ENCODE measurements at places on chromosomes 2 and 18.
A peak's percentile ranks its signal among the peaks of the same experiment; 100 is the strongest.

GRCh38 chr2:196337208-196337953, 166.0 kb upstream of the STK17B start:
- DNase-seq, result peak; percentile 67

GRCh38 chr2:219380926-219381325, 6.8 kb downstream of the DNPEP start:
- no peak for DNase-seq

DNA sequence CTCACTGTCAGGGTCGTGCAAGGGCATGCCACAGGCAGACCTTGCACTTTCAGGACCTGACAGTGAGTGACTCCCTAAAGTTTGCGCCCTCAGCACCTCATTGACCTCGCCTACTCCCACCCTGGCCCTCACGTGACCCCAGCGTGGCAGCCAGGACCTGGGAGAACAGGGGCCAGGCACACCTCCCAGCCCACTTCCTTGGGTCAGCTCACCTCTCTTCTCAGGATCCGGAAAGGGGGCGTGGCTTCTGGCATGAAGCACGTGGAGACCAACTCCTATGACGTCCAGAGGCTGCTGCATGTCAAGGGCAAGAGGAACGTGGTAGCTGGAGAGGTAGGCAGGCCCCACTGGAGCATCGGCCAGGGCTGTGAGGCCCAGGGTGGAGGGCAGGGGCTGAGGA, 8.8 kb downstream of the VIL1 start:
- DNase-seq, result no peak

DNA sequence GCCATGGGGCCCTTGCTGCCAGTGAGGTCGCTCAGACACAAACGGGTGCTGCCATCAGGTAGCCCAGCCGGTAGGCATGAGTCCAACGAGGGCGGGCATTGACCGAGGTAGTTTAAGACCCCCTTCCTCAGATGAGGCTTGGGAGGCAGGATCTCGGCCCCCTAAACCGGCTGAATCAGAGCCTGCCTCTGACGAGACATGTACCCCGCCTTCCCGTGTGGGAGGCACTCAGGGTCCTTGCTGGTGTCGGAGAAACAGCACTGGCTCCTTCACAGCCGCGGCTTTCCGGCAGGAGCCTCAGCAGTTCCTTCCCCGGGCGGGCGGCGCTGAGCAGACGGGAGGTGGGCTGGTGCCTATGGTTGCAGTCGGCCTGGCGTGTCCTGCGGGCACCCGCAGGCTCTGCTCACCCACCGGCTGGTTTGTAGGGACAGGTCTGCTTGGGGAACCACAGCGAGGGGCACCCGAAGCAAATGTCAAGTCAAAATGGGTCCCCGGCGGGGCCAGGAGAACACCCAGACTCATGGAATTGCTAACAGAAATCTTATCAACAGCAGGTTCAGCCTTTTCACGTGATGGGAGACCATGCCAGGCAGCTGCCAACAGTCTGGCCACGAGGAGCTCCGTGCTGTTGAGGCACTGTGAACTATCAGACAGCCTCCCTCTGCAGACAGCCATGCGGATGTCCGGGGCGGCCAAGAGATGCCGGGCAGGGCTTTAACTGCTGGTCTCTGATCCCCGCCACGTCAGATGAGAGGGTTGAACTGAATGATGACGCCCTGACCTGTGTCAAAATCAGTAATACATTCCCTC, 2.8 kb downstream of the KCNG2 start:
- DNase-seq, result no peak

DNA sequence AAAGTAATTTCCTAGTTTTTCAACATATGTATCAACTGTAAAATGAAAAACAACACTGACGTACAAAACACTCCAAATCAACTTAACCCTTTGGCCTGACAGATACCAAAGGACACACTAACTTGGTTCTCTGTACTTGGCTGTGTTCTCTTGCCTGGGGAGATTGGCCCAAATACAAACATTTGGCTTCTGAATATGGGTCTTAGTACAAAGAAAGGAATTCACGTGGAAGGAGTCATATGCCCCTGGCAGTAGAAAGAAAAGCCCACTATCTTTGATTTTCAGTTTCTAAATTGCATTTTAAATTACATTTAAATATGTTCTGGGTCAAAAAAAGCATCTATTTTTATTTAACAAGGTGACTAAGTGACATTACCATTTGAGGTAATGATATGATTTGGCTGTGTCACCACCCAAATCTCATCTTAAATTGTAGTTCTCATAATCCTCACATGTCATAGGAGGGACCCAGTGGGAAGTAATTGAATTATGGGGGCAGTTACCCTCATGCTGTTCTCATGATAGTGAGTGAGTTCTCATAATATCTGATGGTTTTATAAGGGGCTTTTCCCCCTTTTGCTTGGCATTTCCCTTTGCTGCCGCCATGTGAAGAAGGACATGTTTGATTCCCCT, 153.6 kb upstream of the CCDC195 start:
- DNase-seq, result peak; percentile 79

DNA sequence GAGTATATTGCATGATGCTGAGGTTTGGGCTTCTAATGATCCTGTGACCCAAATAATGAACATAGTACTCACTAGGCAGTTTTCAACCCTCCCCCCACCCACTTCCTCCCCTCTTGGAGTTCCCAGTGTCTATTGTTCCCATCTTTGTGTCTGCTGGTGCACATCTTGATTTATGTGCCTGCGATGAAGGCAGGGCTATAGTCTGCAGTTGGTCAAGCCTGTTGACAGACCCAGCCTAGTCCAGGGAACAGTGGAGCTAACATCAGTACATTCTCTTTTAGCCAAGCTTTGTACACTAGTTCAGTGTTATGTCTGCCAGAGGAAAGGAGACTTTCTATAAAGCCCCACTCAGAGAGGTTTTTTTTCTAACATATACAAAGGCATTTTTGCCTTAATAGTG, 287.6 kb downstream of the CPS1 start:
- DNase-seq, result no peak

- no peak for DNase-seq
These were observed 36.7 kb downstream of the TTC39C start for GRCh38 chr18:24051031-24051947.

GRCh38 chr2:97741686-97742085, 28.3 kb downstream of the ZAP70 start:
- DNase-seq, result no peak

GRCh38 chr18:3115447-3116030, 102.6 kb upstream of the LPIN2 start:
- DNase-seq, result no peak

GRCh38 chr2:159585622-159586021, 30.7 kb downstream of the BAZ2B start:
- DNase-seq, result no peak

- DNase-seq, result no peak
These were observed 24.9 kb downstream of the MYO7B start for GRCh38 chr2:127560201-127560930.

DNA sequence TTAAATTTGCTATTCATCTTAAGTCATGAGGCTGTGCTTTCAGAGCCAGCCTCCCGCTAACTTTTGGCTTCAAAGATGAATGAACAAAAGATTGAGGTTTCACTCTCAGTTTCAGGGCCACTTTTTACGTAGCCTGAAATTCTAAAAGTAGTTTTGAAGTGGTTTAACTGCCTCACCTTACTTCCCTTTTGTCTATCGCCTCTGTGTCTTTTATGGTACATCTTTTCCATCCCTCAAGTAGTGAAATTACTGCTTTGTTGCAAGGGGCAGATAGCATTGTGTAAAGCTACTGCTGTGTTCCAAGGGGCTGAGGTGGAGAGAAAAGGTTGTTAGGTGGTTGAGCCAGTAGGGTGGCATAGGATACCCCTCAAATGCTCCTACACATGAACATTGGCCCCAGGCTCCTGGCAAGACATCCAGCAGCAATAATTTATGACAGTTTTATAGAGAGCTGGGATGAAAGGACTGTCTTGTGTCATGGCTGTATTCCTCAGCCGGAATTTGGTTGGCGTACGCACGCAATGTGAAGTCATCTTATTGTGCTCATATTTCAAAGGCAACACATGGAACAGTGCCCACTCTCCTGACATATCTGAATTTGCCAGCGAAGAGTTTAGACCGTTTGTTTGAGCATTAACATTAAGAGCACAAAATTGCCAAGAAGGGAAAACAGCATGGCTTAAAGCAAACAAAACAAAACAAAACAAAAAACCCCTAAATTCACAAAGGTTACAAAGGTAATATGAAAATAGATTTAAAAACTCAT, 32.2 kb downstream of the QPCT start:
- peak; percentile 81 for DNase-seq

DNA sequence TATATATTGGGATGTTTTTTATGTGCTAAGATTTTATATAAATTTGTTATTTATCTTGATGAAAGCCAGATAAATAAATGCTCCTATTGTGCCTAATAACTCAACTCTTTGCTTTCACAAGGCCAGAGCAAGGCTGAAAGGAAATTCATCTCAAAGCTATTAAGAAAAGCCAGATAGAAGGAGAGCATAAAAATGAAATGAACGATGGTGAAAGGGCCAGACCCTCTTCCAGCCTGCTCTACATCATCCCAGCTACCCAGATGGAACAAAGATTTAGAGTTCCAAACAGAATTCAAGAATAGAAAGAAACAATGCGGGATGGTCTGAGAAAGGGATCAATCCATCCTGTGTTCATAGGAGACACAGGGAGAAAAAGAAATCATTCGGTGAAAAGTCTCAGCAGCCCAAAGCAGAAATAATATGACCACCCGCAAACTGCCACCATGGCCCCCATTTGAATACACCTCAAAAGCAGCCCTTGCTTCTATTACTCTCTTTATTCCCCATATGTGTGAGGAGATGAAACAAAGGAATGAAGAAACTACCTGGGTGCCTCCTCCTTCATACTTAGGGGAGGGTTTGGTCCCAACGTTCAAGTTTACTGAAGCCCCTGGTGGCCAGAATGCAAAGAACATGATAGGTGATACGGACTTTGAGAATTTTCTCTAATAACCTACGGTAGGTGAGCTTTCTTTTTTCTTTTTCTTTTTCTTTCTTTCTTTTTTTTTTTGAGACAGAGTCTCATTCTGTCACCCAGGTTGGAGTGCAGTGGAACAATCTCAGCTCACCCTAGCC, 110.1 kb upstream of the FBXO11 start:
- no peak for DNase-seq

DNA sequence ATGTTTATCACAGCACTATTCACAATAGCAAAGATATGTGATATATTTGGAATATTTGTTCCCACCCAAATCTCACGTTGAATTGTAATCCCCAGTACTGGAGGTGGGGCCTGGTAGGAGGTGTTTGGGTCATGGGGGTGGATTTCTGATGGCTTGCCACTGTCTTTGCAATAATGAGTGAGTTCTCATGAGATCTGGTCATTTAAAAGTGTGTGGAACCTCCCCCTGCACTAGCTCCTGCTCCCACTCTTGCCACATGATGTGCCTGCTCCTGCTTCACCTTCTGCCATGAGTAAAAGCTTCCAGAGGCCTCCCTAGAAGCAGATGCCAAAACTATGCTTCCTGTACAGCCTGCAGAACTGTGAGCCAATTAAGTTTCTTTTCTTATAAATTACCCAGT, 72.2 kb upstream of the DYNC1I2 start:
- DNase-seq, result no peak

GRCh38 chr18:48975120-48975816, 24.5 kb upstream of the SMAD7 start:
- no peak for DNase-seq

GRCh38 chr2:216217904-216218260, 108.7 kb downstream of the XRCC5 start:
- no peak for DNase-seq

DNA sequence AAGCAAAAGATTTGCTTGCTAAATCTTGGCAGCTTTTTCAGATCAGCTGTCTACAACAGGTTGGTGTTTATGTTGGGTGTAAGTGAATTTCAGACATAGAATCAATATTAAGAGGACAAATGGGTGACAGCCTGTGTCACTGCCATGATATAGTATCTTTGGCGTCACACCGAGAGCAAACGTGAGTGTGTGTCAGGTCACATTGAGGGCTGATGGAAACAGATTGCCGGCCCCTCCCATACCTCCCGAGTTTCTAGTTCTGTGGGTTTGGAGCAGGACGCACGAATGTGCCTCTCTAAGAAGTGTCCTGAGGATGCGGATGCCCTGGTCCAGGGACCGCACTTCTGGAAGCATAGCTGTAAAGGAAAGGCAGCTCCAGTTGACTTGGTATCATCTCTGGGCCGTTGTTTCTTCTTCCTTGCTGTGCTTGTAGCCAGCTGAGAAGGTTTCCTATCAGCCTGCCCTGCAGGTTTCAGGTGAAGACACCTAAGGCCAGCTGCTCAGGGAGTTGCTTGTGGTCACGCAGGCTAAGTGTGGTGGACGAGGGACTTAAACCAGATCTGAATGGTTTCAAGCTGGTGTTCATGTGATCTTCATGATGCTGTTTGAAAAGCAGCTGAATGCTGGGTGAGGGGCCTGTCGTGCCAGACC, 6.4 kb downstream of the AGAP1 start:
- DNase-seq, result no peak

DNA sequence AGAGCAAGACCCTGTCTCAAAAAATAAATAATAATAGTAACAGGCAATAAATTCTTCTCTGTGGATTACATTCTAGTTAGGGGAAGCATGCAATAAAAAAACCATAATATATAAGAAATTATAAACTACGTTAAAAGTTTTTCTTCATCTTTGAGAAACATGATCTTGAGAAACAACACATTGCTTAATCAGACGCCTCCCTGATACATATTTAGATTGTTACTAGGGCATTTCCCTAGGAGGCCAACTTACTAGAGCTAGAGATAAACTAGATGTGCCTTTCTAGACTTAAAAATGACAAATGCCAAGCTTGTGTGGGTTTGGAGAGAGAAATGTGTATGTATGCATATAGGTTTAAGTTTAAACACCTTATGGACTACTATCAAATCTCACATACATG, 76.3 kb upstream of the GALNT5 start:
- no peak for DNase-seq

DNA sequence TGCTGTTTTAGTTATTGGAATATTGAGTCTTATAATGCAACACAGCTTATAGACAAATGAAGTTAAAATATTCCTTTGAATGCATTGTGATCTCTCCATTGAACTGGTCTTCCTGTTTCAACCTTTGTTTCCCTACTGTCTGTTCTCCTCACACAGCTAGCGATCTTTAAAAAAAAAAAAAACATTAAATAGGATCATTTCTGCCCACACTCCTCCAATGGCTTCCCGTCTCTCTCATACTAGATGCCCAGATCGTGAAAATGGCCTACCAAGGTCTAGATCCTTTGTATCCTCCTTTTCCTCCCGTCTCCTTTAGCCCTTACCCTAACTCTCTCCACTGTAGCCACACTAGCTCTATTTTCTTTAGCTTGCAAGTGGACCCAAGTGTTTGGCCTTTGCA, 2.4 kb downstream of the FAM171B start:
- DNase-seq, result no peak

All from AG20443 (cell line).